Esophagus squamous epithelium (tissue), 5 donors: ENCODE measurements at places on chromosomes 11 and 22.

DNA sequence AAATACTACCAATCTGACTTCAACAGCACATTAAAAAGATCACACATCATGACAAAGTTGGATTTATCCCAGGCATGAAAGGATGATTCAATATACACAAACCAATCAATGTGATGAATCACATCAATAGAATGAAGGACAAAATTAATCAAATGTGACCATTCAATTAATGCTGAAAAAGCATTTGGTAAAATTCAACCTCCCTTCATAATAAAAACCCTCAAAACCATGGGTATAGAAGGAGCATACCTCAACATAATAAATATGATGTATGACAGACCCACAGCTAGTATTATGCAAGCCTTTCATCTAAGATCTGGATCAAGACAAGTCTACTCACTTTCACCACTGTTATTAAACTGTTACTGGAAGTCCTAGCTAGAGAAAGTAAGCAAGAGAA lies 921.7 kb upstream of the RAG2 start:
- no peak for DNase-seq

GRCh38 chr11:20192151-20192550 lies 31.9 kb upstream of the DBX1 start:
- DNase-seq: no peak

GRCh38 chr11:15186146-15186545 lies 71.4 kb downstream of the INSC start:
- DNase-seq: no peak

GRCh38 chr22:20887375-20887774 lies 28.6 kb downstream of the SNAP29 start:
- DNase-seq: no peak
